Activated gamma-delta T cell treated with anti-CD3 and anti-CD28 coated beads, Interleukin-2, amount 50 U/mL, for 16 hours (primary cell): ENCODE measurements at places on chromosomes 3 and 15.

DNA sequence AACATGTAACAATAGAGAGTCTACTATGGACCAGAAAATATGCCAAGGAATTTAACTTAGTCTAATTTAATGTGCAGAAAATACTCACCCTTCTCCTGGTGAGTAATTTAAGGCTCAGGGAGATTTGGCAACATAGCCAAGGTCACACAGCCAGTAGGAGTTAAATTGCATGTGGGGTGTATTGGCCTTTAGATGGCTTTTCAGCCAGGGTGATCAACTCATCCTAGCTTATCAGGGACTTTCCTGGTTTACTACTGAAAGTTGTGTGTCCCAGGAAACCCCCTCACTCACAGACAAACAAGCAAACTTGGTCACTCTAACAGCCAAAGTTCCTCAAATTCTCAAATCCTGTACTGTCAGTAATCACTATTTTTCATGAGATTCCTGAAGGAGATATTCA, 2.6 kb upstream of the SLC9A9 start:
- DNase-seq, result no peak

- DNase-seq, result no peak
These were observed 6.6 kb downstream of the GPX1 start for GRCh38 chr3:49351521-49352011.

GRCh38 chr3:185887066-185887465, 50.7 kb downstream of the TRA2B start:
- no peak for DNase-seq

- DNase-seq, result no peak
These were observed 200.8 kb upstream of the SLCO3A1 start for GRCh38 chr15:91652610-91653207.

DNA sequence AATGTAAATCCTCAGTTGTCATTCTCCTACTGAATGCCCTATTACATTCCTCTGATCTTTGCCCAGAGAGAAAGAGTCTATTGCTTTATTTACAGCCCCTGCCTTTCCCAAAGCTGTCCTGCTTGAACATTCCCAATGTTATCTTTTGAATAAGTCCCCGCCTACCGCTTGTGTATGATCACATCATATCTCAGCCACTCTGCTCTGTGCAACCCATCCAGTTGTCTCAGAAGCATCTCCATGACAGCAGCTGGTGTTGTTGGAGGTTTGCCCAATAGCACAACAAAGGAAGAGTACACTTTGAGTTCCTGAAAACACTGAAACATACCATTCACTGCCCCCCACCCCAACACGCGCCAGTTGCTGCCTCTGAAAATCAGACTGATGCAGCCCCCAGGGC, 22.0 kb upstream of the FAM3D start:
- no peak for DNase-seq

GRCh38 chr3:40873476-40873875, 325.8 kb upstream of the CTNNB1 start:
- no peak for DNase-seq

GRCh38 chr15:73369154-73369694, 466 bp upstream of the HCN4 start:
- no peak for DNase-seq

DNA sequence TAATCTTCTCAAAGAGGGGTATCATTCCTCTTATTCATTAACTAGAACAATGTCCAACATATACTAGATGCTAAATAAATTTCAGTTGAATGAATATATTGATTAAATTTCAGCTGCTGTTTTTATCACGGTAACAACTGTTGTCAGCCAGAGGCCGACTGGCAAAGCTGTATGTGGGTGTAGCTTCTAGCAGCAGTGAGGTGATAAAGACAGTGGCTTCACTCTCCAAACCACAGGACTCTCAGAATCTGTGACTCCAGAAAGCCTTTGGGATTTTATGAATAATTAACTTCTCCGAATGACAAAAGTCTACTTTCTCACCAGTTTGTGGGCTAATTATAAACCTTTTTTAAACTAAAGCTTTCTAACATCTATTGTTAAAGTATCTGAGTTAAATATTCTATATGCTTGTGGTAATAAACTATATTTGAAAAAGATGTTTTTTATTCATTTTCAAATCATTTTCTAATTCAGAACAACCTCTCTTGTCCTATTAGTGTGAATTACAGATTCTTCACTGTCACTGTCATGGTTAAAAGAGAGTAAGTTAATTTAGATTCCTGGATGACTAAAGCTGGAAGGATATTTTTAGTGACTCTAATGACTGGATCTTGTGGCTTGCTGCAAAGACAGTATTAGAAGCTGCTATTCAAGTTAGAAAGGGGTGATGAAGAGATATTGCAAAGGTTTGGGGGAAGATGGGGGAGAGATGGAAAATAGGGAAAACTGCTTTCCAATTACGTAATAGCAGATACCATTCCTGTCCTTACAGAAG, 796.4 kb upstream of the ARPP21 start:
- no peak for DNase-seq

DNA sequence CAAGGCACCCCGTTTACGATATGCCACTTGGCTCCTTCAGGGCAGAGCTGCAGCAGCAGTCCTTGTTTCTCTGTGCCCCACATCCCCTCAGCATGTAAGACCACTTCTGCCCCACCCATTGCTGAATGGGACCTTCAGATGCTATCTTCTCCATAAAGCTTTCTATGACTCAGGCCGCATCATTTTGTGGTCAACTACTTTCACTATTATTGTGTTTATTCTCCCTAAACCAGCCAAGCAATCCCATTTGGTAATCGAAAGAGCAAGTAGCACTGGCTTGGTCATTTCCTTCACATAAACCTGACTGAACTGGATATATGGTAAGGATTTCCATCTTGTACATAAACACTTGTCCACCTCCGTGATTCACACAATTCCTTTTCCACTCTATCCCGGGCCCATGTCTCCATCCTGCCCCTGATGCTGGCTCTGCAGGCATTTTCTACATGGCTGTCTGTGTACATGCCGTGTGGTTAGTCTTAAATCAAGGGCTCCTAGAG, 25.7 kb downstream of the LIPC start:
- DNase-seq, result no peak

- no peak for DNase-seq
These were observed 226.7 kb upstream of the THBS1 start for GRCh38 chr15:39354189-39354588.

DNA sequence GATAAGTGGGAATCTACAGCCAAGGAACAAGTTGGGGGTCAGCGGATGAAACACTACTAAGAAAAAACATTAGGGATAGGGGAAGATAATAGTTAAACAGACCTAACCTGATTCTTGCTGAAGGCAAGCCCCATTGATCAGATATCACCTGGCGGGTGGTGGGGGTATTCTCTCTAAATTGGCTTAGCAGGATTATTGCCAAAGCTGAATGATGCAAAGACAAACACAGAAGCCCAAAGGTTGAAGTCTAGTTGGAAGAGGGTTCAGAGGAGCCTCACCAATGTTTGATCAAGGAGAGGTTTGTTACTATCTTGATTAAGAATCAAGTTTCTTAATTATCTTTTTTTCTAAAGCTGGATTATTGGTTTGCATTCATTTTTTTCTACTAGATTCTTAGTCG, 371.9 kb upstream of the CNTN4 start:
- no peak for DNase-seq

DNA sequence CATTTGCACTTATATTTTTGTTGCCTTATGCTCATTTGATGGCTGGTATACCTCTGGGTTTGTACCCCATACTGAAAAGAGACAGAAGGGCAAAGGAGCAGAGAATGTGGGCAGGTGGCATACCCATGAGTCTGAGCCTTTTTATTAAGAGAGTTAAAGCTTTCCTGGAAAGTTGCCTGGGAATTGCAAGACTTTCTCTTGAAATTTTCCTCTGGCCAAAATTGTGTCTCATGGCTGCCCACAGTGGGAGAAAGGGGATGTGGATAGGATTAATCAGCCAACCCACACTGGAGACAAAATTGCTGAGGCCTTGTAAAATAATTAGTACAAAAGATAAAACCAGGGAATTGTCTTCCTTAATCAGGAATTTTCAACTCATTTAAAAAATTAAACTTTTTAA, 8.2 kb upstream of the NMD3 start:
- no peak for DNase-seq

- DNase-seq, result no peak
These were observed 182.4 kb downstream of the CBLB start for GRCh38 chr3:105686278-105686897.

DNA sequence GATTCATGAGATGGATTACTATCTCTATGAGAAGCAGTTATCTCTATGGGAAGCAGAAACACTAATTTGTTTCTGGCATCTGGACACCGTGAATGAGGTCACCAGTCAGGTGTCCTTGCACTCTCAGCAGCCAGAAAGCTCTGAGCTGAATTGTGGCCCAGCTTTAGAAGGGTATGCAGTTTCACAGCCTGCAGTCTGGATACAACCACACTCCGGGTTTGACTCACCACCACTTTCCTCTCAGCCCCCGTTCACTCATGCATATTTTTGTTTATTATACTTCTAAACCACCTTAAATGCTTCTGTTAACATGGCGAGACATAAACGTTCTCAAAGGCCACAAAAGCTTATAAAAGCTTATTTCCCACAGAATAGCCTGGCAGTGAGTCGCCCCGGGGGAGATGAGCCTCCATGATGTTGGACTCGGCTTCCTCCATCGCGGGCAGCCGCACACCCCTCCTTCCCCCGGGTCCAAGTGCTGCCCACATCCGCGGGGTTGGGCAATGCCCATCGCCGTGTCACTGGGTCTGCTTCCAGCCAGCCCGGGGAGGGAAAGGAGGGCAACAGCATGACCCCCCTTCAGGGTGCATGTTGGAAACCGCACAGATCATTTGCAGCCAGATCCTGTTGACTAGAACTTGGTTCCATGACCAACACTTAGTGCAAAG, 16.8 kb upstream of the SLC41A3 start:
- no peak for DNase-seq

GRCh38 chr3:132006605-132007204, 28.1 kb downstream of the CPNE4 start:
- DNase-seq, result no peak

DNA sequence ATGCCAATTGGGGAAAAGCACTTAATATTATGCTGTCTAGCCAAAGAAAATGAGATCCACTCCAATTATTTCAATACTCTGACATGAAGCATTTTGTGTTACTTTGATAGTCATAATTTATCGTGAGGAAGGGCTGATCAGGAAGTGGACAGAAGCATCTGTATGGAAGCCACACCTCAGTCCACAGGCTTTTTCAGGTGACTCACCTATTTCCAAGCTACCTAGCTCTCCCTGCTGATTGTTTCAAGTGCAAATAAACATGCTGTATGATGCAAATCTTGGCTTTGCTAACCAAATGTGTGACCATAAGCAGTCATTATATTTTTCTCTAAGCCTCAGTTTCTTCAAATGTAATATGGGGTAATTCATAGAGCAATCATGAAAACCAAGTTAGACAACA, 30.8 kb upstream of the CPB1 start:
- DNase-seq, result no peak

- no peak for DNase-seq
These were observed 469 bp downstream of the ZNF770 start for GRCh38 chr15:34987609-34988026.

GRCh38 chr3:26104851-26105251, 315.0 kb downstream of the OXSM start:
- DNase-seq, result no peak

DNA sequence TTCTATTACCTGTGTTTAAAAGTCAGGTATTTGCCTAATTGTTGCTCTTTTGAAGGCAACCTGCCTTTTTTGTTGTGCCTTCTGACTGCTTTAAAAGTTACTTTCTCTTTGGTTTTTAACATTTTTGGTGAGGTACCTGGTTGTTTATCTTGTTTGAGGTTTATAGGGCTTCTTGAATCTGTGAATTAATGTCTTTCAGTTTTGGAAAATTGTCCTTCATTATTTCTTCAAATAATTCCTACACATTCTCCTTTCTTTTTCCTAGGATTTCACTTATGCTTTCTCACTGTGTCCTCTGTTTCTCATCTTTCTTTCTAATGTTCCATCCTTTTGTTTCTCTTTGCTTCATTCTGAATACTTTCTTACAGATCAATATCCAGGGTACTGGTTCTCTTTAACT, 30.8 kb downstream of the HHLA2 start:
- no peak for DNase-seq

GRCh38 chr15:62841891-62842559, 200.5 kb upstream of the TPM1 start:
- DNase-seq, result no peak

DNA sequence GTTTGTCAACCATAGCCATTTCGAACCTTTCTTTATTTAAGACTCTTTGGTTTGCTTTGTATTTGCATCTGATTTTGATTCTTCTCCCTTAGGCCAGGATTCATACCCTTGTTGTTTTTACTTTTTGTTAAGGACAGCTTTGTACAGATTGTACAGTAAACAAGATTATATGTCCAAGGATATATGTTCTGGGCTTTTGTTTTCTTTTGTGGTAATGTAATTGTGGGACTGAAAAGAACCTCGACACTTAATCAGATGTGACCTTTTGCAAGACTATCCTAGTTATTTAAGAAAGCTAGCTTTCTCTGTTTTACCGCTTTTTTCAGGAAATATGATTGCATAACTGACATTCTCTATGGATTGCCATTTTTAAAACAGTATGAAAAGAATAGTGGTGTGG, 67.0 kb upstream of the SAMMSON start:
- no peak for DNase-seq

GRCh38 chr15:88647351-88648105, 8.7 kb downstream of the ISG20 start:
- no peak for DNase-seq

DNA sequence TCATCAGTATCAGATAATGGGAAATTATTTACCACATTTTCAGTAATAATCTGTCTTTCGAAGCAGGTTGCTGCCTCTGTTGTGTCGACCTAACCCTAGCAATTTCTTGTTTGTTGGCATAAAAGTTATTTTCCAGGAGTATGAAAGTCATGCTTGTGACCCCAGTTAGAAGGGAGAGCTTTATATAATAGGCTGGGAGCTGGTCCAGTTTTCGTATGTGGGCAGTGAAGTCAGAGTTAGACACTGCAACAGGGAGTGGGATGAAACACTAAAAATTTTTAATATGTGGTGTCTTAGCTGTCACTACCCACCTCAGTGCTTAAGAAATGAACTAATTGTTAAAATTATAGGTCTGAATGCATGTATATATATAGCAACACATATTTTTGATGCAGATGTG, 348.5 kb downstream of the FEZF2 start:
- DNase-seq, result no peak

GRCh38 chr15:68586274-68586961, 7.6 kb downstream of the CORO2B start:
- DNase-seq, result no peak

DNA sequence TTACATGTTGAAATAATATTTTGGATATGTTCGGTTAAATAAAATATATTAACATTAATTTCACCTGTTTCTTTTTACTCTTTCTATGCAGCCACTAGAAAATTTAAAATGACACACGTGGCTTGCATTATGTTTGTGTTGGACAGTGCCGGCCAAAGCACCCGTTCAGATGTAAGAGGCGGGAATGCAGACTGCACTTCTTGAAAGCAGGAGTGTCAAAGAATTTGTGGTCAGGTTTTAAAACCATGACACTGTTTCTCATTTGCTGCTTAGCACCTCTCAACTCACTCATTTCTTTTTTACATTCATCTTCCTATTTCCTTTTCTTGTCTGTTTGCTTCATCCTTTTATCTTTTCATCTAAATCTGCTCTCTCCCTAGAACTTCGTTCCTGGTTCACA, 35.3 kb upstream of the MINAR1 start:
- no peak for DNase-seq

GRCh38 chr3:116216761-116217160, 228.5 kb downstream of the LSAMP start:
- DNase-seq, result no peak

- DNase-seq, result peak; percentile 49
These were observed 67.7 kb downstream of the SLC30A4 start for GRCh38 chr15:45454814-45455213.
